HuH-7 (cell line): ENCODE measurements at places on chromosomes 7 and 10.

DNA sequence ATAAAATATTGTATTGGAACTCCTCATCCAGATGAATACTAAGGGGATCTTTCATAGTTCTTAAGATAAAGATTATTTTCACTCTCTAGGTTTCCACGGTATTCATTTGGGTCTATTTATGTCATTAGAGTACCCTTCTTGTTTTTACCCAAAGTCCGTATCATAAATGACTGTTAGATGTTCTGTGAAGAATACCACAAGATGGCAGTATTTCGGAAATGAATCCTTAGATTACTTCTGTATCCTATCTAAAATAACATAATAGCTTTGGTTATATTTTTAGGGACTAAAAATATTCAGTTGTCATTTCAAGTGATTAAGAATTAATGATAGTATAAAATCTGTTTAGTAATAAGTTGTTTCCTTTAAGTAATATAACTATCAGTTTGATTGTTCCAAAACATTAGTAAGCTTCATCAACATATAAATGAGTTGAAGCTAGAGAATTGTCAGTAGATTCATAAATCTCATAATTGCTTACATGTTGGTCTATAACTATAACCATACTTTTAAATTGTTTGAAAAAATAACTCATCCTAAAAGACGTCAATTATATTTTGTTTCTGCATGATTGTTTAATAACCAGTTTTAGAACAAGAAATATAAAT, 337.5 kb upstream of the KCND2 start:
- no peak for DNase-seq

DNA sequence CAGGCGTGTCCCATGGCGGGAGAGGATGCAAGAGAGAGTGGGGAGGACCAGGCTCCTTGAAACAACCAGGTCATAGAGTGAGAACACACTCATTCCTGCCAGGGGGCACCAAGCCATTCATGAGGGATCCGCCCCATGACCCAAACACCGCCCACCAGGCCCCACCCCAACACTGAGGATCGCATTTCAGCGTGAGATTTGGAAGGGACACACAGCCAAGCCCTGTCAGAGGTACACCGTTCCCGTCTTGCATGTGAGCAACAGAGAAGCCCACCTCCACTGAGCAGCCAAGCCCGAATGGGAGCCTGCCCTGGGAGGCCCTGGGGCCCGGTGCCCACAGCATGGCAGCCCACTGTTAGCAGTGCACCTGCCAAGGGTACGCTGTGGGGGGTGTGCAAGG, 7.9 kb upstream of the ARPC1B start:
- no peak for DNase-seq

- no peak for DNase-seq
These were observed 1134.0 kb upstream of the LRRN3 start for GRCh38 chr7:109956916-109957315.

DNA sequence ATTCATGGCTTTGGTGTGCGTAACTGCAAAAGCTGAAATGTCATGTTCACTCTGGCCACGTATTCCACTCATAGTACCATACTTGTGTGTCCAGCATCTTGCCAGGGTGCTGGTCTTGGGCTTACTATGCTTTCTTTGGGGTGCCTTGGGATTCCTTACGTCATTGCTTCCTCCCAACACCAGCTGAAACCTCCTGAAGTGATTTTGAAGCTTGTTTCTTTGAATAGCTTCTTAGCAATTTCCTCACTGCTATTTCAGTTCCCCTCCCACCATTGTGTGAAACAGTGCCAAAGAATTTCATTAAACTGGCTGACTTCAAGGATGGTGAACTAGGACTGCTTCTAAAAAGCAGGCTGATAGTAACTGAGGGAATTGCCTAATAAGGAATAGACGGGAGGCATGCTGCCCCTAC, 36.9 kb downstream of the ENTPD1 start:
- DNase-seq: no peak

GRCh38 chr10:32150532-32151101, 94.4 kb upstream of the KIF5B start:
- DNase-seq: no peak

DNA sequence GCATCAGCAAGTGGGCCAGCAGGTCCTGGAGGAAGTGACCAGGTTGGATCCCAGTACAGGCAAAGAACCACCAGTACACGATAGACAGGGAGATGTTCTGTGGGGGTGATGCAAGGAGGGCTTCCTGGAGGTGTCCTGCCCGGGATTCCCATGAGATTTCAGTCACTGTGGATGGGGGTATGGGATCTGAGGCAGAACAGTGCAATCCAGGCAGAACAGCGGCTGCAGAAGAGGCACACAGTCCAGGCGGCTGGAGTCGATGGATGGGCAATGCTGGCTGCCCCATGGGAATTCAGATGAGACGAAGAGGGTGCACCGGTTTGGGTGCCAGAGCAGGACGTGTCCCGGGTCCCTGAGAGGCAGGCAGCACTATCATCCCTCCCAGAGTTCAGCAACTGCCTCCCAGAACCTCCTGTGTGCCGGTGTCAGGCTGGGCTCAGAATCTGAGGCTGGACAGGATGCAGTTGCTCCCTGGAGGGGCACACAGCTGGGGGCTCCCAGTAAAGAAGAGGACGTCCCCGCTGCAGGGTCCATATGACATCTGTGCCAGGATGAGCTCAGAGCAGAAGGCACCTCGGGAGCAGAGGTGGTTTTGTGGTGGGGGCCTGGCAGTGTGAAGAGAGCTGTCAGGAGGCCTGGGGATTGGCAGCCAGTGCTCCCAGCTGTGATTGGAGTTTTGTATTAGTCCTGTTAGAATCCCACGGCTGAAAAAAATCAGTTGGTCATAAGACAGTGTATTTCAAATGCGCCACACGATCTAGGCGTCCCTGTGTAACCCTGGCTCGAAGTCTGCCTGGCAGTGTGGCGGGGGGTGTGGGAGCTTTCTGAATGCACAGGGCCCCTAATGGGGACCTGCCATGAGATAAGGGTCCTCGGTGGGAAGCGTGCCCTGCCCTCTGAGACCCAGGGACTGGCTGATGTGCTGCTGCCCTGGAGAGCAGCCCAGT, 3.2 kb downstream of the KNDC1 start:
- no peak for DNase-seq

DNA sequence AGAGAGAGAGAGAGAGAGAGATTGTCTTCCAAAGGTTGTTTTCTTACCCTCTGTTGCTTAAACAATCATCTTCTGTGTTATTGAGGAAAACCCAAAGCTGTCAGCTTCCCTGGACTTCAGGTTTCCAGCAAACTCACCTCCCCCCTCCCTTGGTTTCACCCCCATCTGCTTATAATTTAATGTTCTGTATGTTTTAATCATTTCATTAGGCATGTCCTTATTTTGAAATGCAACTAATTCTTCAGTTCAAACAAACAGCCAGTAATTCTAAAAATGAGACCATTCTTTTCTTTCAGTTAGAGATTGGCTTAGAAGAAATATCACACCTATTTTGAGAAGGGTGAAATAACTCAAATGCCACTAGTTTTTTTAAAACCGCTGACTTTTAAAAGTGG, 102.9 kb downstream of the FAM204A start:
- DNase-seq: no peak

DNA sequence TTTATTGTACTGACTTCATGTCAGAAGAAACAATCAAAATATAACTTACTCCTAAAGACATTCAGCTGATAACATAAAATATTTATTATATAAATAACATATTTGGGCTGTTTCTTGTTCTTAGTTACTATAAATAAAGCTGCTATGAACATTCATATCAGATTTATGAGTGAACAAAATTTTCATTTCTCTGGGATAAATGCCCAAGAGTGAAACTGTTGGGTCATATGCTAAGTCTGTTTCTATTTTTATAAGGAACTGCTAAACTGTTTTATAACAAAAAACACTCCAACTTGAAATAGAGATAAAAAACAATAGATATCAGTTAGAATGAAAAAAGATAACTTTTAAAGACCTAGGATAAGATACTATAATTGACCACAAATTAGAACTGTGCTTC, 26.5 kb upstream of the CC2D2B start:
- no peak for DNase-seq

- no peak for DNase-seq
These were observed 294.3 kb downstream of the CTNNA3 start for GRCh38 chr10:67401711-67402110.

GRCh38 chr7:116810267-116811116, 51.9 kb upstream of the CAPZA2 start:
- no peak for DNase-seq

GRCh38 chr7:140672382-140673062, at the start of gene ADCK2:
Gene ADCK2, plus strand, starts transcription at chr7:140672945. Its CDS starts 386 bp downstream, at chr7:140673331.
- DNase-seq: peak; percentile 92

GRCh38 chr10:71357792-71358265, 38.8 kb downstream of the SLC29A3 start:
- DNase-seq: no peak

DNA sequence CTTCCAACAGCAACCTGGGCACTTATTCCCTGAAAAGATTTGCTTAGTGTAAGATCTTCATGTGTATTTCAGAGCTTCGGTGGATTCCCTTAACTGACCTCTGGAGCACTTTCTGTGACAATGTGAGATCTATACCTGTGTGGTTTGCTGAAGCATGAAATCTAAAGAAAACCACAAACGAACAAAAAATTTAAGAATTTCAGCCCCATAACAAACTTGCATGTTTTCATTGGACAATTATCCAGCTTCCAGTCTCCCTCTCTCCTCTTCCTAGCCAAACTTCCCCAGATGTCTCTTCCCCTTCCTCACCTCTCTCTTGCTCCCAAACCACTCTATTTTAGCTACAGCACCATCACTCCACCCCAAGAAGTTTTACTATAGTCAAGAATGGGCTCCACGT, 279.9 kb upstream of the SORCS1 start:
- DNase-seq: no peak

DNA sequence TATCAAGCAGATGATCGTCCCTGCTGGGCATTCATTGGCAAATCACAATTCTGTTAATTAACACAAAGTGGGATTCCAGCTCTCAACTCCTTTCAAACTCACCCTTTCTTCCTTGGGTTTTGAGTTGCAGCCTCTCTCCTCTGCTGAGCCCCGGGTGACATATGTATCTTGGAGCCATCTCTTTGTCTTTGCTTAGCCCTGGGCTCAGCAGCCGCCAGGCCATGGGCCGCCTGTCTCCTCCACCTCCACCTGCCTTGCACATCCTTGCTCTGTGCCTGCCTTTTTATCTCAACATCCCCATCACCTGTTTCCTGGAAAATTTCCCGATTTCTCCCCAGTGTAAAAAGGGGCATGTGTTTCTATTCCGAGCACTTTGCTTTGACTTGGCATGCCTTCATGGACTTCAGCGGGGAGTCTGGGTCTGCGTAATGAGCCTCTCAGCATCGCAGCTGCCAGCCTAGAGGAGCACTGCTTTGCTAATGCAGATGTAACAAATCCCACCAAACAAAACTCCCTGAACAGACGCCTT, 141.3 kb upstream of the AGK start:
- no peak for DNase-seq

DNA sequence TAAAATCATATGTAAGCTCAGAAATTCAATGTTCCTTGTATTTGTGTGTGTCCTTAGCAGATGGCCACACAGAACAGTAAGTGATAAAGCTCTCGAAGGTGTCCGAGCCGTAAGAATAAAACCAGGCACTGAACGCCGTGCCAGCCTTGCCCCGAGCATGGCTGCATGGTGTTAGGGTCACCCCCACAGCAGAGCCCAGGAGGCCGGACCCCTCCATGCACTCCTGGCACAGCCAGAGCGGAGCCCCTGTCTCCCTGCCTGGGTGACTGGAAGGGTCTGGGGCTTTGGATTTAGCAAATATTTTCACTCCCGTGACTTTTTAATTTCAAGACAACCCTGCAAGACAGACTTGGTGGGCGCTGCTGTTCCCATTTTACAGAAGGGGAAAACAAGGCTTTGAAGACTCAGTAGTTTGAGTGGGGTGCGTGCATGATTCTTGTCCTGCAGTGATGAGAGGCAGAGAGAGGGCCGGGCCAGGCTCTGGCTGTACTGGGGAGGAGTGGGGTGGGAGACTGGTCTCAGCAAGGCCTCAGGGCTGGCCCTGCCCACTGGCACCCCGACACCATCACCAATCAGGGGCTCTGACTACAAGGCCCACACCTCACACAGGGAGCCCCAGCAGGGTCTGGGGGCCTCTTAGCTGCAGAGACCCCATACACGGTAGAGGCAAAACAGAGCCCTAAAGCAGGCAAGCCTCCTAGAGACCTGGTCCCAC, 39.4 kb downstream of the VIPR2 start:
- DNase-seq: no peak

- DNase-seq: no peak
These were observed 63.0 kb downstream of the VAX1 start for GRCh38 chr10:117075064-117075463.

DNA sequence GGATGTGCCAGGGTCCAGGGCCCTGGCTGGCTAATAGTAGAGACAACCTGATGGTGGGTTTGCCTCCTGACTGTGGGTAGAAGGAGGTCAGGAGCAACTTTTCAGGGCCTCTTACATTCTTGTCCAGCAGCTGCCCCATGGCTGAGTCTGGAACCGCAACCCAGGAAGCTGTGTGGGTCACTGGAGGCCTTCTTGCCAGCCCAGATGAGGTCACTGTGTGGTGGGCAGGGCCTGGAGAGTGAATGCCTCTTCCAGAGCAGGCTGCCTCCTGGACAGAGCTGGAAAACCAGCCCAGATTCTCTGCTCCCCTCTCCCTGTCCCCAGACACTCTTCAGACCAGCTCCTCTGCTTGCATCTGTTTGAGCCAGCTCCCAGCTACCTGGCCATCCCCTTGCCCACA, 43.5 kb upstream of the LEP start:
- DNase-seq: no peak

- DNase-seq: peak; percentile 84
These were observed at the start of gene TES for GRCh38 chr7:116210345-116211005. Gene TES, plus strand, starts transcription at chr7:116210539. Its CDS starts 169 bp downstream, at chr7:116210708.
